ENCODE measurements at places on chromosomes 3 and 15.

GRCh38 chr3:16309558-16309957, 44.5 kb downstream of the OXNAD1 start:
- DNase-seq, result peak; percentile 83

DNA sequence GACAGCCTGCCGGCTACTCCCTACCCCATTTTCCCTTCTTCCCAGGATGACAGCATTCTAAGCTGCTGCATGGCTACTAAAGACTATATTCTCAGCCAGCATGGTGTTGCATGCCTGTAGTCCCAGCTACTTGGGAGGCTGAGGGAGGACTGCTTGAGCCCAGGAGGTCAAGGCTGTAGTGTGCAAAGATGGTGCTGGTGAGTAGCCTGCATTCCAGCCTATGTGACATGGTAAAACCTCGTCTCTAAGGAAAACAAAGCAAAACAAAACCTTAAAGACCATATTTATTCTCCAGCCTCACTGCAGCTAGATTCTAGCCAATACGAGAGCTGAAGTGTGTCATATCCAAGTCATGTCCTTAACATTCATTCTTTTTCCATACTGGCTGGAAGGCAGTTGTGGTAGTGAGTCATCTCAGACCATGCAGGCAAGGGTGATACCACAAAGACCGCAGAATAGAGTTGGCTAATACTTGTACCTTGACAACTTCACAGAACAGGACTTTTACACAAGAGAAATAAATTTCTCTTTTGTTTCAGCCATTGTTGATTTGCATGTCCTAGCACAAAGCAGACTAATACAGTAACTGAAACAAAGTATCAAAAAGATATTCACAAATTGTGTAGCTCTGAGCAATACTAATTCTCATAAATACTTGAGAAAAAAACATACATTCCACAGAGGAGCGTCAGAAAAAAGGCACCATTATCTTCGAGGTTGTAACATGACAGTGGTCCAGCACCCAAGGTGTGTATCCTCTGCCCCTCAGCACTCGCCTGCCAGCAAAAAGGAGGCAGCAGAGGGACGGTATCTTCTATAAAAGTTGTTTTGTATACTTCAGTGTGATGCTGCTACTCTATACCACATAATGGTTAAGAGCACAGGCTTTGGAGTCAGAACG, 14.8 kb downstream of the PBRM1 start:
- DNase-seq, result peak; percentile 64

DNA sequence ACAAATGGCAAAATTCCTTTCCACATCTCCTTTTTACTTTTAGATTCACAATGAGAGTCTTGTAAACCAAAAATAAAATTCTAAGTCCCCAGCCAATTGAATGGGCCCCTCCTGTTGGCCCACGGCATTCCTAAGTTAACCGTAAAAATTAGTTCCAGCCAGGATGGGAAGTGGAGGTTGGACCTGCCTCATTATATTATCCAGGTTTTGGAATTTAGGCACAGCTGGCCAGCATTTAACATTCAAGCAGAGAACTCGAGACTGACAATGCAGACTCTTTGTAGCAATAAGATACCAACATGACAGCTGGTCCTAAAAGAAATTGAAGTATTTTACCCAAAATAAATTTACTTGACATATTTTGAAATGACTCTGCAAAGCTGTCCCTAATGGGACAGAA, 321.0 kb upstream of the NAALADL2 start:
- no peak for DNase-seq

GRCh38 chr3:5016211-5017161, 37.2 kb downstream of the BHLHE40 start:
- peak; percentile 60 for DNase-seq

DNA sequence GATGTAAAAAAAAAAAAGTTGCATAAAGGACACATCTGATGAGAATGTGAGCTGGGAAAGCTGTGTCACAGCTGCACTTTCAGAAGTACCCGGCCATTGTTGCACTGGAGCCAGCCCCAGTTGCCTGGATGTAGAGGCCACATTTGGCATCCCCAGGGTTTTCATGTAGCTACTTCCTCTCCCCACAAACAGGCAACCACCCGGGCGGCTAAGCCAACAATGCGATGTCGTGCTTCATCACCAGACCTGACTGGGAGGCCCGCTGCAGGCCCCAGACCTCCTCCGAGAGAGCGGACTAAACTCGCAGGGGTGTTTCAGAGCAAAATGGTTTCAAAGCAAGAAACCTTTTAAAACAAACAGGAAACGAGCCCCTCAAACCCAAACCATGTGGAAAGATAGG, 142.3 kb downstream of the TMCO5A start:
- DNase-seq, result no peak

DNA sequence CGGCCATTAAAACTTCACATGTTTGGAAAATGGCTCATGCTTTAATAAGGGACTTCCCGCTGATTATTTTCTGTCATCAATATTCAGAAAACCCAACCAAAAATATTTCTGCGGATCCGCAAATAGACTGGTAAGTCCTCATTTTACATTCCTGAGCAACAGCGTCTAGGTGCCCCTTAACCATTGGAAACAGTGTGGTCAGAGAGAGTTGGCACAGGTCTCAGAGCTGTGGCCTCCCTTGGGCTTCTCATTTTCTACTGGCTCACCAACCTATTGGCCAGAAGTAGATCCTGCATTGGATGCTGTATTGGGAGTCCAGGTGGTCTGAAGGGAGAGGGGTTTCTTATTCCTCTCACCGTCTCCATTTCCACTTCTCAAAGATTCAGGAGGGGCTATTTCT, 348.1 kb upstream of the DCBLD2 start:
- DNase-seq, result no peak

- peak; percentile 70 for DNase-seq
Observed at GRCh38 chr15:67024314-67024997, 40.9 kb upstream of the SMAD3 start.

- DNase-seq, result no peak
Observed at GRCh38 chr3:25454005-25454927, 26.2 kb downstream of the RARB start.

GRCh38 chr3:142088522-142088921, 60.8 kb downstream of the TFDP2 start:
- DNase-seq, result no peak

DNA sequence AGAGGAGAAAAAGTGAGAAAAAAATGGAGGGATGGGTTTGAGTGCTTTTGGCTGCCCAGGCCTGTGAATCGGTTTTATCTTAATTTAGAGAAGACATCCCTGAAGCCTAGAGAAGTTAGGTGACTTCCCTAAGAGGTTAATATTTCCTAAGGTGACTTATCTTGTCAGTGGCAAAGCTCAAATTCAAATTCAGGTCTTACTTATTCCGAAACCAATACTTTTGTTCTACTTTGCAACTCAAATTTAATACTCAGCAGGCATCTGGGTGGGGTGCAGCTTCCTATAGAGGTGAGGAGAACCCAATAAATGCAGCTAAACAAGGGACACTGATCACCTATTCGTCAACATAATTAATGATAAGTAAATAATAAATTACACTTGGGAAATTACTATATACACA, 54.9 kb upstream of the MYRIP start:
- no peak for DNase-seq

GRCh38 chr3:178275793-178276192, 260.4 kb upstream of the KCNMB2 start:
- DNase-seq, result no peak

DNA sequence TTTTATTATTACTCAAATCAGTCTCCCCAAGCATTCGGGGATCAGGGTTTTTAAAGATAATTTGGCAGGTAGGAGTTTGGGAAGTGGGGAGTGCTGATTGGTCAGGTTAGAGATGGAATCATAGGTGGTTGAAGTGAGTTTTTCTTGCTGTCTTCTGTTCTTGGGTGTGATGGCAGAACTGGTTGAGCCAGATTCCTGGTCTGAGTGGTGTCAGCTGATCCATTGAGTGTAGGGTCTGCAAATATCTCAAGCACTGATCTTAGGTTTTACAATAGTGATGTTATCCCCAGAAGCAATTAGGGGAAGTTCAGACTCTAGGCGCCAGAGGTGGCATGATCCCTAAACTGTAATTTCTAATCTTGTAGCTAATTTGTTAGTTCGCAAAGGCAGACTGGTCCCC, 20.6 kb upstream of the TRANK1 start:
- DNase-seq, result no peak

GRCh38 chr3:14096742-14097141, 27.9 kb downstream of the CHCHD4 start:
- DNase-seq, result no peak

DNA sequence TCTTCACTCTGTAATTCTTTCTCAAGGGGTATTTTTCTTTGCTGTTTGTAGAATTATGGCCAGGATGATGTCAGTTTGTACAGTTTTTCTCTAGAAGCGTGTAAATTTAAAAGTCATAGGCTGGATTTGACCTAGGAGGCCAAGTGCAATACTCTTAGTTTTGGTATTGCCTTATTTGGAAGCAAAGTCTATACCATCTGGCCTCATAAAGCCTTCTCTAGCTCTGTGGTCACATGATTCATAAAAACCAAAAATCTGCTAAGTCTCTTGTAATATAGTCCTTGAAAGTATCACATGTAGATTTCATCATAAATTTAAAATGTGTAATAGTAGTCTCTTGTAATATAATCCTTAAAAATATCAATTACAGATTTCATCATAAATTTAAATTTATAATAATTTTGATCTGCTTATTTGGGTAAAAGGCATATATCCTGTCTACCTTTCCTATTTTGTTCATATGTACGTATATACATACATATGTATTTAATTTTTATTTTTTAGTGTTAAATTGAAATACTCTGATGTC, 25.6 kb downstream of the TEX9 start:
- no peak for DNase-seq

DNA sequence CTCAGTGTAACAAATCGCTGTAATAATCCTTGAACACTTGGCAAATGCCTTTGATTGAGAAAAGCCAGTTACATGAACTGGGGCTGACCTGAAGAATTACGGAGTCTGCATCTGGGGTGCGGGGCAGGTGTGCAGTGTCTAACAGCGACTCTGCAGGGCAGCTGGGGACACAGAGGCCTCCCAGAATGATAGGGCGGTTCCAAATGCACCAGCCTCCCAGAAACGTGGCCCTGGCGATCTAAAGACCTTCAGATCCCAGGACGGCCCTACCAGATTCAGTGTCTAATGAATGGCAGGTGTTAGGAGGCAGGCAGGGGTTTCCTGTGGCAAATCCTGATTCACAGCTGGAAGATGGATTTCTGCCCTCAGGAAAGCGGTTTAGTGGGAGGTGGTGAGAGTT, 100.5 kb upstream of the RGMA start:
- DNase-seq, result no peak

DNA sequence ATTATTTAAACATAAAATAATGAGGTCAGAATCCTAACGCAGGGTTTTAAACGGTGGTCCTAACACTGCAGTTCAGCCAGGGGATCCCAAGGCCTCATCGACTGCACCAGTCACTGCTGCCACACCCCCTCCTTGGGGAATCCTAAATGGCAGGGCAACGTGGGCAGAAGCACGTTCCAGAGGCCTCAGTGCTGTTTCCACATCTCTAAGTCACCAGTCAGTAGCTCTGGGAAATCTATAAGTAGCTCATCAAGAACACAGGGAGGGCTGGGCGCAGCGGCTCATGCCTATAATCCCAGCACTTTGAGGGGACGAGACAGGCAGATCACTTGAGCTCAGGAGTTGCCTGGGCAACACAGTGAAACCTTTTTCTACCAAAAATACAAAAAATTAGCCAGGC, 47.5 kb downstream of the PRTG start:
- no peak for DNase-seq

DNA sequence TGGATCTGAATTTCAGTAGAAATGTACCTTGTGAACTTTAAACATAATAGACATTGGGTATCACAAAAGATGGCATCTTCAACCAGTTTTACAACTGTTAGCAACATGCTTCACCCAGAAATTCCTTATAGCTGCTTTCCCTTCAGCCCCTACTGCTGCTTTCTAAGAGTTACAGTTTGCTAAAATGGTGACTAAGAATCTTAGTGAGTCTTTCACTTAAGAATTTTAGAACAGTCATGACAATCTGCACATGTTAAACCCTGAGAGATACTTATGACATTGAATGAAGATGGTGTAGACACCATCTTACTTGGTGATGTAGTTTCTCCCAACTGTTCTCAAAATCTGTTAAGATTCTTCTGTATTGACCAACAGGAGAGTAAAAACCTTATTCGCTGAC, 129.7 kb upstream of the UBE2E1 start:
- DNase-seq, result no peak

DNA sequence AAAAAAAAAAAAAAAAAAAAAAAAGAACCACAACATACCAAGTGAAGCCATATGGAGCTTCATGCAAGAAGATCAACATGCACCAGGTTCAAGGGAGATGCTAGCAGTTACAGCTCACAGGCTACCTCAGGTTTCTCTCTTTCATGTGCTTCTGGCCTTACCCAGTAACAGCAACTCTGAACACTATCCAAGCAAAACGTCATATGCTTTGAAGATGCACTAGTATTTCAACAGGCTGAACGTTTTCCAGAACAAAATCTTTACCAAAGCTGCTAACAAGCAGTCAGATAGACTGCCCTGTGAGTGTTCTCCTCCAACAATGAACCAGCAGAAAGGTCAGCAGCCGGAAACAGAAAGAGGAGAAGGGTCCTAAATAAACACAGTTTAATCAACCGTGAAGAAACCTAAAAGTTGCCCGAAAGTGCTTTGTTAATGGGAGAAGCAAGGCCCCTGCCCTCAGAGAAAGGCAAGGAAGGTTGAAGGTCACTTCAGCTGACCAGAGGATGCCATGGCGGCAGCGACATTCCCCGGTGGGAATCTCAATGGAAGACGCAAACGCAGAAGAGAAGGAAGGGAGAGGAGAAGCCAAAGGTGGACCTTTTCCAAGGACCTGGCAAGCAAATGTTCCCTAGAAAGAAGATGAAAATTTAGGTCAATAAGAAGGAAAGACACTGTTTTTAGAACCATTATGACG, 80.1 kb downstream of the CCNL1 start:
- no peak for DNase-seq

GRCh38 chr3:110711851-110712516, 359.6 kb upstream of the NECTIN3 start:
- no peak for DNase-seq

- DNase-seq, result peak; percentile 59
Observed at GRCh38 chr15:42084465-42085235, 9.7 kb downstream of the PLA2G4D start.

DNA sequence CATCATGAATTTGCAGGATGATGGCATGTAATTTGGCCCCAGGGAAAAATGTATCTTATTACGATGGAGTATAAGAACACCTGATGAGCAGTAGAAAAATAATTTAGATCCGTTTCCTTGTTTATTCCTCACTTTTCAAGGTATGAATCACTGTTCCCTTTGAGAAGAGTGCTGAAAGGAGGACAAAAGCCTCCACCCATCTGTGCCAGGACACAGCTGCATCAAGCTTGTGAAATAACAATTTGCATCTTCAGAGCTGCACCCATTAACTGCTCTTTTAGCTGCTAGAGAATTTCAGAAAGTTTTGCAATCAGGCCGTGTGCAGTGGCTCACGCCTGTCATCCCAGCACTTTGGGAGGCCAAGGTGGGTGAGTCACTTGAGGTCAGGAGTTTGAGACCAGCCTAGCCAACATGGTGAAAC, 9.6 kb downstream of the CLDND1 start:
- DNase-seq, result peak; percentile 45

GRCh38 chr15:68817304-68818065, 3.2 kb downstream of the ANP32A start:
- peak; percentile 80 for DNase-seq

- DNase-seq, result no peak
Observed at GRCh38 chr15:85044894-85045293, 63.2 kb downstream of the PDE8A start.

GRCh38 chr3:14352002-14352627, 50.3 kb upstream of the SLC6A6 start:
- peak; percentile 15 for DNase-seq

Measured in activated CD8-positive, alpha-beta T cell treated with anti-CD3 and anti-CD28 coated beads for 36 hours (primary cell).